T-helper 9 cell (primary cell): ENCODE measurements at places on chromosomes 11 and 22.
A peak's percentile ranks its signal among the peaks of the same experiment; 100 is the strongest.

- DNase-seq = no peak
Observed at GRCh38 chr22:17891481-17892167, 117.4 kb upstream of the BID start.

DNA sequence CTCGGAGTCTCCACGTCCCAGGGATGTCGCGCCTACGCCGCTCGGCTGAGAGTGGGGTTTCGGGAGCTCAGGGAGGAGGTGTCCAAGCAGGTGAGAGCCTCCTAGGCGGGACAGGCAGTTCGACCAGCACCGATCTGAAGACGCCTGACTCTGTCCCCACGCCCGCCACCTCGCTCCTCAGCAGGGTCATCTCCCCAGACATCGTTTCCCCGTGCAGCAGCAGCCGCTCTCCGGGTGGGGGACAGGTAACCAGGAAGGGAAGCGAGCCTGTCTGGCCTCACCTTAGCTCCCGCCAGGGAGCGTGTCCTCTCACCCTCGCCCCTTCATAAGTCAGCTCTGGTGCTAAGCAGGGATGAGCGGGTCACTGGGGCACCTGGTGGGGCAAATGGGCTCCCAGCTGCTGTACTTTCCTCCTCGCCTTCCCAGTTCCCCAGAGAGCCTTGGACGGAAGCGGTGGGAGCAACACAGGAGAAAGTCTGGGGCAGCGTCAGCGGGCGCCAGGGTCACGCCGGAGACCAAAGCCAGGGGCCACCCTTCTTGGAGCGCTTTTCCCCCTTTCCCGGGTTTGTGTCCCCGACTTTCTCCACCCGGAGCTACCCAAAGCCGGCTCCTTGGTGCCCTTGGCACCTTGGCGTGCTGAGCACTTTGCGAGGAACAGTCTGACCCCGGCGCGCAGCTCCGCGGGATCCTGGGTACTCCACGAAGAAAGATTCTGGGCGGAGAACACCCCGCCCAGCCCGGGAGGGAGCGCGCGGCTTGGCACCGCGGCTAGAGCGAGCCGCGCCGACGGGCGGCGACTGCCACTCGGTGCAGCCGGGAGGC, 1.6 kb downstream of the SPON1 start:
- DNase-seq = no peak

- DNase-seq = peak; percentile 9
Observed at GRCh38 chr22:40635940-40636379, 559 bp downstream of the MRTFA start.

- DNase-seq = no peak
Observed at GRCh38 chr11:88631497-88631896, 294.0 kb upstream of the CTSC start.
